ENCODE measurements at places on chromosomes 7 and 10. TPM values are rescaled to one million over a fixed set of nuclear protein-coding genes. Genes with fewer than 3 reads are reported as not detected.

Gene DNAJC12
- 1.3 TPM for total RNA-seq

Gene BRAF
- total RNA-seq, result 18.6 TPM

Gene AMZ1
- under 0.01 TPM for total RNA-seq

Gene CCDC172
- total RNA-seq, result not detected

Gene DGKI
- total RNA-seq, result 2.5 TPM

Gene SLC25A28
- total RNA-seq, result 11.9 TPM

Gene AKR1C1
- total RNA-seq, result 55.6 TPM

Gene C7orf57
- not detected for total RNA-seq

Gene TRPV5
- not detected for total RNA-seq

Gene ARPC1A
- 153 TPM for total RNA-seq

Gene MBL2
- not detected for total RNA-seq

Gene ERCC6
- total RNA-seq, result 12.7 TPM

Gene ZNF117
- total RNA-seq, result 4.0 TPM

Gene NYAP1
- 1.6 TPM for total RNA-seq

Gene CRPPA
- total RNA-seq, result 1.8 TPM

Gene TWIST1
- total RNA-seq, result 0.87 TPM

Gene SH2B2
- total RNA-seq, result 0.52 TPM

Gene IDI2
- total RNA-seq, result not detected

Gene KCNH2
- not detected for total RNA-seq

Gene FAM25C
- not detected for total RNA-seq

Gene GHRHR
- not detected for total RNA-seq
